ENCODE measurements at places on chromosomes 3 and 15.

DNA sequence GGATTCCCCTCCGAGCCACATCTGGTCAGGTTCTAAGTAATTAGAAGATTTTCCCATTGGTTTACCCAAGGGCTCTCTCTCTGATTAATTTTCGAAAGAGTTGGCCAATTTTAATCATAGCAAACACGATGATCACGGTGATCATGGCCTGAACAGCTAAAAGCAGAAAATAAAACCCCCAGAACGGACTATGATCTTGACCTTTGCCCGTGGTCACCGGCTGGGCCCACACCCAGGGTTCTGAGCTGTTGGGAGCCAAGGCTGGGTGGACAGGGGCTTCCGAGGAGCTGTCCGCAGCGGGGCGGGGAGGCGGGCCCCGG is 2.6 kb downstream of the GP5 start:
- DNase-seq: no peak

GRCh38 chr3:153349108-153349499 is 187.1 kb downstream of the RAP2B start:
- no peak for DNase-seq

DNA sequence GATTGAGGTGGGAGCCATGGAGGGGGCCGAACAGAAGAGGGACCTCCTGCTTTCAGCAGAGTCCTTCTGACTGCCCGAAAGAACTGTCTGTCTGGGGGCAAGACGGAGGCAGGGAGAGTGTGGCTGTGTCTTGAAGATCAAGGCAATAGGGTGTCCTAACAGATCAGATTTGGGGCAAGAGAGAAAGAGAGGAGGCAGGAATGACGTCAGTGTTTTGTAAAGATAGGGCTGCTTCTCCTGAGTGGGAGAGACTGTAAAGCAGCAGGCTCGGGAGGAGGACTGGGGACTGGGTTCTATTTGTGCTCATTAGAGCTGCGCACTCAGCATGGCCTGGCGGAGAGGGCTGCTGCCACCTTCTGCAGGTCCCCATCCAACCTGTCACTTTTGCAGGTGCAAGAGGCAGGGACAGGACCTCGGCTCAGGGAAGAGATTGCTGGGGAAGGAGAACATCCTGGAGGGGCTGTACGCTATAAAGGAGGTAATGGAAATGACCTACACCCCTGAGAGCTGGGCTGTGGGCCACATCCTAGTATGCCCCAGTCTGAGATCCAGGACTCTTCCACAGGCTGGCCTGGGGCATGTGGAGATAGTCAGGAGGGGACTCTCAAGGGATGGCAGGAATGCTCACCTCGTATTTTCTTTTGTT is 29.0 kb upstream of the FGD5 start:
- no peak for DNase-seq

DNA sequence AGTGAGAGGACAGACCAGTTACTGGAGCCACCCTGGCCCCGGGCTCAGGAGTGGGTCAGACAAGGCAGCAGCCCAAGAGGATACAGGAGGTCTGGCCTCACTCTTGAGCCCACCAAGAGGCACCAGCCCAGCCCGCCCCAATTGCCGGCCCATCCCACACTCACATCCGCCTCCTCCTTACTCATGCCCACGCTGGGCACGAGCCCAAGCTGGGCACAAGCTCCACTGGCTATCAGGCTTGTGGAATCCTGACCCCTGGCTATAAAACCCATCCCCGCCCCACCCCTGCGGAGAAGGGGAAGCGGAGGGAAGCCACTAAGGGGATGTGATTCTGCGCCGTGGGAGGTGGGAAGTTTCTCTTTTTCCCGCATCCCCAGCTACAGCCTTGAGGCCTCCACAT is 25.9 kb downstream of the ADCY5 start:
- DNase-seq: no peak

DNA sequence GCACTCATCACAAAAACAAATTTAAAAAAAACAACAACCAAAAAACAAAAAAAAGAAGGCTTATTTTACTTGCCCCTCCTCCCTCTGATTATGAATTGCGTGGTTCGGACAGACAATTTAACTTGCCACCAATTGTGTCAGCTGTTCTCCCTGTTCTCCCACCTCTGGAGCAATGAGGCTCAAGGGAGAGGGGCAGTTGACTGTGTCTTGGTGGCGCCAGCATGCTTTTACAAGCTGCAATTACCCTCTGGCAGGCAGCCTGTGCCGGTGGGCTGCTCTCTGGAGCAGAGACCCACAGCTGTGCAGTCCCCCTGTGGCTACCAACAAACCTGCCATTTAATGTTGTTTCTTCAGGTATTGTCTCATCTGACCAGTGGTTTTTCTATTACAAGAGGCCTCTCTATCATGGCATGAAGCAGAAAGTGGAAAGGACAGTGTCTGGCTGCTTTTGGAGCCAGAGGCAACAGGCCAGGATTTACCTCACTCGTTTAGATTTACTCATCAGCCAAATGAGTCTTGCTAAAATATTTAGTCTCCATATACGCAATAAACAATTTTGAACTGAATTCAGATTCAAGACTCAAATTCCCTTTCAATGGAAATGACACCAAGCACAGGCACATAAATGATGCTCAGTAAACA is 192.0 kb upstream of the TPRG1 start:
- no peak for DNase-seq

DNA sequence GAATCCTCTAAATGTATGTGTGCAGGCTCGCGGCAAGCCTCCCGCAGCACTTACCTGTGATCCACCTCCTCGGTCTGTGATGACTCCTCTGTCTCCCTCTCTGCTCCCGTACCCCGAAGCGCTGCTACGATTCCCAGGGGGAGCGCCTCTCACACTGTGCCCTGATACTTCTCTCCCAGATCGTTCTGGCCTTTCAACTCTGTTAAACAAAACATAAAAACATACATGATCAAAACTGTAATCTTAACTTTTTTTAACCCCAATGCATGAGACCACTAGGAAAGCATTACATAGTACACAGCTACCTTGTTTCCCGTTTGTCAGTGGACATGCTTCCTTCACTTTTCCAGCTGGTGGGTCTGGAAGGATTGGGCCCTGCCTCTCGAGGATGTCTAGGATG is 46.6 kb downstream of the SLTM start:
- DNase-seq: no peak

GRCh38 chr3:126348308-126348920 is 8.8 kb downstream of the KLF15 start:
- DNase-seq: no peak

GRCh38 chr3:31532587-31533168 is at the start of gene STT3B:
STT3B (plus strand) TSS chr3:31532925; CDS start chr3:31532999, 74 bp downstream.
- no peak for DNase-seq

DNA sequence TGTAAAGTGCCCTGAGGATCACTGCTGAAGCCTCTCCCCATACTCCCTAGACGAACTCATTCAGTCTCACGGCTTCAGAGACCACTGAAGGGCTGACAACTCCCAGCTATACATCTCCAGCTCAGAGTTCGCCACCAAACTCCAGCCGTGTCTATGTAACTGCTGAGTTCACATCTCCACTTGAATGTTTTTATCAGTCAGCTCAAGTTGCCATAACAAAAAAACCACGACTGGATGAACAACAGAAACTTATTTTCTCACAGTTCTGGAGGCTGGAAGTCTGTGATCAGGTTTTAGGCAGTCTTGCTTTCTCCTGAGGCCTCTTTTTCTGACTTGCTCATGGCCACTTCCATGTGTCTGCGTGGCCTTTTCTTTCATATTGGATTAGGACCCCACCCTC is 223.0 kb upstream of the LRRFIP2 start:
- no peak for DNase-seq

DNA sequence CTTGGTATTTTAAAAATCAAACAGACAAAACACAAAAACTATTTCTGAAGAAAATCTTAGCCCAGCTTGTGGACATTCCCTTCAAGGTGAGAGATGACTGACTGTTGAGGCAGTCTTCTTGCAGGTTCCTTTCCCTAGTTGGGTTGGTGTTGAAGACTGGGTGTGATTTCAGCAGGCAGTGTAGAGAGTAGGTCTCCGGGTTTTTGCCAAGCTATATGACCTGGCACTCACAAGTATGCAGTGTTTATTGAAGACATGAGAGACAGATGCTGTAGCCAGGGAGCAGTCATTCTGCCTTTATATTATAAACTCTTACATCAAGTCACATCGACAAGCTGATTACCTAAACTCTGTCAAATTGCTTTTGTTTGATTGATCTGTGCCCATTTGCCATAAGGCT is 17.5 kb downstream of the SENP8 start:
- DNase-seq: no peak

DNA sequence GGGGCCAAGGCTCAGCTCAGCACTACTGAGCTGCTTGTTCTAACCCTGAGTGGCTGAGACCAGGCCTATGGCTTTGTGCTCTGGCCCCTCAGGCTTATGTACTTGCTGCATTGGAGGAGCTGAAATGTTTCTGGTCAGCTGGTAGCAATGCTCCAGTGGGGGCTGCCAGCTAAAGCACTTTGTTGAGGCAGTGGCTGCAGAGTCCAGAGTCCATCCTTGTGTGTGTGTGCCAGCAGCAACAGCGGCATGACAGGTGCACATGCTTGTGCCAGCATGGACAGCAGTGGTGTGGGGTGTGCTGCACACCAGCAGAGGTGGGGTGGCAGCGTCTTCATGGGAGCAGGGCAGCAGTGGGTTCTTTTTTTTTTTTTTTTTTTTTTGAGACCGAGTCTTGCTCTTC is 169.1 kb downstream of the VPS8 start:
- DNase-seq: no peak
